IMR-90 (cell line): ENCODE measurements at places on chromosomes 2 and 18. TPM values are rescaled to one million over a fixed set of nuclear protein-coding genes. Genes with fewer than 3 reads are reported as not detected.

The BCS1L gene
- 39.1 and 39.2 TPM in 2 replicates for total RNA-seq

The STPG4 gene
- total RNA-seq: 0.18 and 0.28 TPM in 2 replicates

The GALNT3 gene
- total RNA-seq: 2.0 and 4.4 TPM in 2 replicates

DNA sequence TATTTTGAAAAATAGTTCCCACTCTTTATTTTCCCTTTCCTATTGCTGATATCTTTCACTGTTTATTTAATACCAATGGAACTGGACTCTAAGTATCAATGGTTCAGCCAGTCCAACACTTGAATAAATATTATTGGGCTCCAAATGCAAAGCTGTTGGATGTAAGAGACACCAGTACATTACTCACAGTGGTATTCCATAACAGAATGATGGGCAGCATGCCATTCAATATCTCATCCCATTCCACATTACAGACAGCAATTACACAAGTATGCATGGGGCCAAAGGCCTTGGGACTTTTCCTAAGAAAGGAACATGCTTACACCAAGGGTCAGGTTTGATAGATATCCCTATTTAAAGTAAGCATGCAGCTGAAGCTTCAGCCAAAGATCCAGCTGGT, 231.9 kb downstream of the RND3 start:
- DNase-seq: peak; percentile 89

- DNase-seq: no peak
Measured at GRCh38 chr18:37787452-37787851, 221.9 kb upstream of the CELF4 start.

The NEMP2 gene
- total RNA-seq: 1.3 and 2.2 TPM in 2 replicates

DNA sequence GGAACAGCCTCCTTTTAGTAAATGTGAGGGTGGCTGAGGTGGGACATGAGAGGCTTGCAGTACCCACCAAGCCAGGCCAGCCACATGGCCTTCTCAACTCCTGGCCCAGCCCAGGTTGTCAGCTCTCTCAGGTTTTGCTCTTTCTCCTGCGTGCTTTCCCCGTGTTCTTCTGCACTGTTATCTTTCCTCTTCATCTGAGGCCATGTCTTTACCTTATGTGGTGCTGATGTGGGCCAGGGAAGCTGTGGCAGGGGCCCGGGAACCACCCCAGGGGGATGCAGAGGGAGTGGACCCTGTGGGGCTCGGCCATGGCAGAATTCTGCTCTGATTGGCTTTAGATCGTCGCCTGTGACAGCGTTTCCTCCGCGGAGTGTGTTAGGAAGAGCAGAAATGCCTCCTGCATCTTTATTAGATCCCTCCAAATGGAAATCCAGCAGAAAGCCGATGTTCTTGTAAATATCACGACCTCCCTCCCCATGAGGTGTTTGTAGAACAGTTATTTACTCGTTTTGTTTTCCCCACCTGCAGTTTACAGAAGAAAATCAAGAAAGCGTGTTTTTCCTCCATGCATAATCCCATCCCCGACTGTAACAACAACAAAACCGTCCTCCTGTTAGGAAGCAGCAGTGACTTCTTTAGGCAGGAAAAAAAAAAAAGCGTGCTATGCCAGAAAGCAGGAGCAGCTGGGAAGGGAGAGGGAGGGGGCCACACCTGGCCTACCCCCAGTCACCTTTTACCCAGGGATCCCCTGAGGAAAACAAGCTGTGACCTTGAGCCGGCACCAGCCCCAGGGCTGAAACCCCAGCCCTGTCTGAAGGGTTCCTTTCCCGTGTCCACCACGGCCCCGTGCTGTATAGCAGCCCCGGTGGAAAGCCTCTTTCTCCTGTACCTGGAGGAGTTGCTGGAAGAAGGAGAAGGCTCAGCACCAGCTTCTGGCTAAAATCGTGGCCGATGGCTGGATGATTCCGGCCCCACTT, 54.8 kb downstream of the HPCAL1 start:
- no peak for DNase-seq

The SH3BP4 gene
- 112 and 122 TPM in 2 replicates for total RNA-seq

The RAPGEF4 gene
- 3.2 and 3.6 TPM in 2 replicates for total RNA-seq

DNA sequence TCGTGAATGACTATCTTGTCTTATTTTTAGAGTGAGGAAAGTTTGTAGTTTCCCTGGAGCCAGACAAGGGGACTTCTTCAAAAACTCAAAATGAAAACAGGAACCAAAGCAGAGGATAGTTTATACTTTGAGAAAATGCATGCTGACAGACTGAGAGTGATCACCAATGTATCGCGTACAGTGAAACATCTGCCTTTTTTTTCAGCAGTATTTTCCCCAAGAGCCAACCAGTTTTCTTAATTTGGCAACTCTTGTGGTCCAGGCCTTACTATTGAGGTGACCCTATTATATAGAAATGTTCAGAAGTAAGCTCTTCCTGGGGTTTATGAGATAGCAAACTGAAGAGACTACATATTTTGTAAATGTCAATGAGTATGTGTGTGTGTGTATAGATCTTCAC, 153.7 kb upstream of the VRK2 start:
- DNase-seq: no peak

DNA sequence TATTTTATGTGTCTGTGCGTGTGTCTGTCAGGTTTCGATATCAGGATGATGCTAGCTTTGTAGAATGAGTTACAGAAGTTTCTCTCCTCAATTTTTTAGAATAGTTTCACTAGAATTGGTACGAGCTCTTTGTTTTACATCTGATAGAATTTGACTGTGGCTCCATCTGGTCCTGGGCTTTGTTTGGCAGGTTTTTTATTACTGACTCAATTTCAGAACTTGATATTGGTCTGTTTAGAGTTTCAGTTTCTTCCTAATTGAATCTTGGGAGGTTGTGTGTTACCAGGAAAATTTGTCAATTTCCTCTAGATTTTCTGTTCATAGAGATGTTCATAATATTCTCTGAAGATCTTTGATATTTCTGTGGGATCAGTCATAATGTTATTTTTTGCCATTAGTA, 289.4 kb upstream of the COL3A1 start:
- no peak for DNase-seq

GRCh38 chr2:202121532-202122162, 48.6 kb downstream of the KIAA2012 start:
- no peak for DNase-seq

GRCh38 chr2:191436368-191437055, 191.3 kb downstream of the MYO1B start:
- DNase-seq: no peak

The TCF4 gene
- 83.9 and 87.1 TPM in 2 replicates for total RNA-seq

GRCh38 chr2:165015052-165015642, 59.8 kb upstream of the SLC38A11 start:
- peak; percentile 59 for DNase-seq
